Central memory CD8-positive, alpha-beta T cell (primary cell): ENCODE measurements at places on chromosomes 5 and 9.

DNA sequence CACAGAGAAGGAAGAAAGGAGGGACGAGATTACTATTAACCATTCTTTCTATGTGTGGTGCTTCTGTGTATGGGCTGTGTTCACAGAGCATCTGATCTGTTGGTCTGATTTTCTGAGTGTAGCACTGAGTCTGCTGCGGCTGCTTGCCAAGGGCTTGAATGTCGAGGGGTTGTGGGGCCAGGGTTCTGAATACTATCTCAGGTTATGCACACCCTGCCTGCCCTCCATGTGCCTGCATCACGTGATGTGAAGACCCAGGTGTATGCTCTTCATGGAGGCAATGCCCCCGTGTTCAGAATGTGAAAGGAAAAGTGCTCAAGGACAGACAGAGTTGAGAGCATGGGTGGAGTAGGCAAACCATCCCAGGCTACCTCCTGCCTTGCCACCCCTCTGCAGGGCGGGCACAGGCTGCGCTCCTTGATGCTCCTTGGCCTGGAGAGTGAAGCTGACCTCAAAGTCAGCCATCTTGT is 254.9 kb downstream of the FANCC start:
- no peak for DNase-seq

GRCh38 chr9:110828264-110828663 is 159.7 kb downstream of the MUSK start:
- no peak for DNase-seq

DNA sequence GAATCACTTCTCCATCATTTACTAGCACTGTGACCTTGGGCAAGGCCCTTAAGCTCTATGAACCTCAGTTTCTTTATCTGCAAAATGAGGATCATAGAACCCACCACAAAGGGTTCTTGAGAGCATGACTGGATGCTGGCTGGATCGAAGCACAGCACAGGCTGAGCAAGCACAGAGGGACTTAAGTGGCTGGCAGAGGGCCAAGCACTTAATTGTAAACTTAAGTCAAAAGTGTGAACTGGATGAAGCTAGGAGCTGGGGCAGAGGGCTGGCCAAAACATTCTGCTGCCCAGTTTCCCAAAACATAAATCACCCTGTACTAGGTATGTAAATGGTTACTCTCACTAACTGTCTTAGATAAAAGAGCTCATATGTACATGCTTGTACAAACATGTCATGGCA is 112.3 kb upstream of the WWC1 start:
- DNase-seq: no peak

- no peak for DNase-seq
Observed at GRCh38 chr5:39368116-39368515, 3.8 kb upstream of the C9 start.

- DNase-seq: no peak
Observed at GRCh38 chr5:126462239-126463014, 39.2 kb downstream of the GRAMD2B start.

DNA sequence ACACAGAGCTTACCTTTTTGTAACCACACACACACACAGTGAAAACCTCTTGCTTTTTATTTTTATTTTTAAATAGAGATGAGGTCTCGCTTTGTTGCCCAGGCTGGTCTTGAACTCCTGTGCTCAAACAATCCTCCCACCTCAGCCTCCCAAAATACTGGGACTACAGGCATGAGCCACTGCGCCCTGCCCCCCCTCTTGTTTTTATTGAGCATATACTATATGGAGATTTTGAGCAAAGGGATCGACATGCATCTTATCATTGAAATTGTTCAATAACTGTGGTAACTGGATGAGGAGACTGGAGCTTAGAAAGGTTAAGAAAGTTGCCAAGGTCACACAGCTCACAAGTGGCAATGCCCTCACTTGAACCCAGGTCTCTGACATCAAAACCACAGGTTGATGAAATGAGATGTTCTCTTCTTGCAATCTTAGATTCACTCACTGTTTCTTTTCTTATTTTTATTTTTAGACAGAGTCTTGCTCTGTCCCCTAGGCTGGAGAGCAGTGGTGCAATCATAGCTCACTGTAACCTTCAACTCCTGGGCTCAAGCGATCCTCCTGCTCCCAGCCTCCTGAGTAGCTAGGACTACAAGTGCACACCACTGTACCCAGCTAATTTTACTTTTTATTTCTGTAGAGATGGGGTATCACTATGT is 26.8 kb upstream of the STXBP1 start:
- DNase-seq: no peak

DNA sequence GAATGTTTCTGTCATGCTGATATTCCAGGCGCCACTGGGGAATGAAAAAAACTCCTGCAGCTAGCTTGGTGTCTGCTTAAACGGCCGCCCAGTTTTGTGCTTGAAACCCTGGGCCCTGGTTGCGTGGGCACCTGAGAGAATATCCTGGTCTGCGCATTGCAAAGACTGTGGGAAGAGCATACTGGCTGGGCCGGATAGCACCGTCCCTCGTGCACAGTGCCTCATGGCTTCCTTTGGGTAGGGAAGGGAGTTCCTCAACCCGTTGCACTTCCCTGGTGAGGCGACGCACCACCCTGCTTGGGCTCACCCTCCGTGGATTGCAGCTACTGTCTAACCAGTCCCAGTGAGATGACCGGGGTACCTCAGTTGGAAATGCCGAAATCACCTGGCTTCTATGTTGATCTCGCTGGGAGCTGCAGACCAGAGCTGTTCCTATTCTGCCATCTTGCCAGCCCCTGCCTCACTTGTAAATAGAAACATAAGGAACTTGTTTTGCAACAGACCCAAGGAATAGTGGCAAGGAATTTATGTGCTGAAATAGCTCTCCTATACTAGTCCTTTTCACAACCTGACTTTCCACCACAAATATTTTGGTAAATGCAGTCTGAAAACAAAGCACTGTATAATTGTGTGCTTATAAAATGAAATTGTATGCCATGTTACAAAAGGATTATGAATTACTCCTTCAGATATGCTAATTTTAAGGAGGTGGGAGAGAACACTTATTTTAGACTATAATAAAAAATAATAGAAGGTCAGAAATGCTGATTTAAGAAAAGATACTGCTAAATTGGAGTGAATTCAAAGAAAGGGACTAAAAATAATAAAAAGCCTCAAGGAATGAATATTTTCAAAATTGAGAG is 90.3 kb downstream of the ADAMTSL1 start:
- no peak for DNase-seq

DNA sequence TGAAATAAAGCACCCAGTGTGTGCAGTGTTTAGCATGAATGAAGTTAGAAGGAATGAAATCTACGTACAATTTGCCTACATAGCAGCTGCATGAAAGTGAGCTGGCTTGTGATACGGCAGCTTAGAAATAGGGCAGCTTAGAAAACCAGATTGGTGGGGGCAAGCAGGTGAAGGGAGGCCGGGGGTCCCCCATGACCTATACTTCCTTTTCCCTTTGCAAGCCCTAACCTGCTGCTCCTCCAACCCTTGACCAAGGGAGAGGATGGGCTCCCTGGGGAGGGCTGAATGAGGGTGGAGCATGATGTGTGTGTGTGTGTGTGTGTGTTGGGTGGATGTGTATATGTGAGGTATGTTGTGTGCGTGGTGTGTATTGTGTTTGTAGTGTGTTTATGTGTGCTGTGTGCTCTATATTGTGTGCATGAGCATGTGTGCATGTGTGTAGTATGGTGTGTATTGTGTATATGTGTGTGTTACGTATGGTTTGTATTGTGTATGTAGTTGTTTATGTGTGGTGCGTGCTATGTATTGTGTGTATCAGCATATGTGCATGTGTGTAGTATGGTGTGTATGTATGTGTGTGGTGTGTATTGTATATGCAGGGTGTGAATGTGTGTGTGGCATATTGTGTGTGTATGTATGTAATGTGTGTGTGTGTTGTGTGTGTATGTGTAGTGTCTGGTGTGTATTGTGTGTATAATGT is 72.1 kb downstream of the TENT4A start:
- no peak for DNase-seq

DNA sequence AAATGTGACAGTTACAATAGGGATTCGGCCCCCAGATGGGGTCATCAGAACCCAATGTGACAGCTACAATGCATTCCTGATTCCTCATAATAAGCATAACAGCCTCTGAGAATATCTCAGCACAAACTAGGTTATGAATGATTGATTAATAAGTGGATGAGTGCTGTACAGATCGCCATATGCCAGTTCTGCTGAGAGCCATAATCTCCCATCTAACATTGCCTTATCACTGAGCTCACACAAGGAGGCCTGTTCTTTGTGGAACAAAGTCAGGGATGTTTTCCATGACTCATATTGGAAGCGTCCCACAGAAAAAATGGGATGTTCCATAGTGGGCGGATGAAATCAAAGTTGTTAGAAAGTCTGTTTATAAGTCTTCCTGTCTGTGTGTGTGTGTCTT is 89.6 kb downstream of the KIF4B start:
- DNase-seq: no peak

DNA sequence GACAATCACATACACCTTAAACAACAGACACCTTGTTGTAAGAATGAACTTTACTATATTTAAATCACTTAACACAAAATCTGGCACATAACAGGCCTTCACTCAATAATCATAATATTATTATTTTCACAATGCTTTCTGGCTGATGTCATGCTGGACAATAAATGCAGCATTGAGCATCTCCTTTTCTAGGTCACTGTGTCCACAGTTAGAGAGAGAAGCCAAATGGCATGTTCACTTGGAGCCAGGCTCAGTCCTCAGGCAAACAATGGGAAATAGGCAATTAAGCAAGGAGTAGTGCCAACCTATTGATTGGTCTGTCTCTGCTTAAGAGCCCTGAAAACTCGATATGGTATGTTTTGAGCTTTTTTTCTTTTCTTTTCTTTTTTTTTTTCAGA is 50.6 kb upstream of the KLF4 start:
- no peak for DNase-seq

DNA sequence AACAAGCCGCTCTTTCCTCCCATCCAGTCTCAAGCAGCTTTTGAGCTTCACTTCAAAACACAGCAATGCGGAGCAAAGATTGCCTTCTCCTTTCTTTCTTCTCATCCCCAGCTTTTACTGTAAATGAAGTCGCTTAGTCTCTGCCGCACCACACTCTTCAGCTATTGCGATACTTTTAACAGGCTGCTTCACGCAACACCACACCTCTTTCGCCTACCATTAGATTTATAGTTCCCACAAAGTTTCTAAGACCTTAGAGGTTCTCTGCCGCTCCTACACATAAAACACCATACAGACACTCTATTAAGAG is 711 bp downstream of the PGGT1B start:
- DNase-seq: no peak

GRCh38 chr5:1201327-1202025 is at the start of gene SLC6A19:
SLC6A19 (plus strand) TSS chr5:1201595; CDS start chr5:1201651, 56 bp downstream.
- no peak for DNase-seq

GRCh38 chr5:35103637-35104299 is 56.0 kb upstream of the AGXT2 start:
- no peak for DNase-seq

- no peak for DNase-seq
Observed at GRCh38 chr5:108312258-108312657, 69.6 kb downstream of the FBXL17 start.

DNA sequence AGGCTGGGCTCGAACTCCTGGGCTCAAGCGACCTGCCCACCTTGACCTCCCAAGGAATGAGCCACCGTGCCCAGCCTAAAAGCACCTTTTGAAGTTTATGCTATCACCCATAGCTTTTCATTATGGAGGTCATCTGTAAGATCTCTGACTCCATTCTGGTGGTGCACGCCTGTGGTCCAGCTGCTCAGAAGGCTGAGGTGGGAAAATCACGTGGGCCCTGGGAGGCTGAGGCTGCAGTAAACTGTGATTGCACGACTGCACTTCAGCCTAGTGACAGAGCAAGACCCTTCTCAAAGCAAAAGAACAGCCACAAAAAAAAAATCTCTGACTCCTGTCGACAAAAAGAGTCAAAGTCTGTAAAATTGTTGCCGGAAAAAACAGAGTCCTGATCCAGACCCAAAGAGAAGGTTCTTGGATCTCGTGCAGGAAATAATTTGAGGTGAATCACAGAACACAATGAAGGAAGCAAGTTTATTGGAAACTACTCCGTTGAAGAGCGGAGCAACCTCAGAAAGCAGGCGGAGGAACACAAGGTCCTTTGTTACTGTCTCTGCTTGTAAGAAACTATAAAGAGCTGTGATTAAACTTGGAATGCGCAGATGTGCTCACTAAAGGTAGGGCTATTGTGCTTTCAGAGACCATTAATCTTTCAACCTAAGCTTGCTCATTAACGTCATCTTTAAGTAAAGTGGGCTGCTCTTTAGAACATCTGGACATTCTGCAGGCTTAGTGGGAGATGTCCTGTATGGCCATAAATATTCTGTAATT is 2.0 kb upstream of the HAUS6 start:
- no peak for DNase-seq

DNA sequence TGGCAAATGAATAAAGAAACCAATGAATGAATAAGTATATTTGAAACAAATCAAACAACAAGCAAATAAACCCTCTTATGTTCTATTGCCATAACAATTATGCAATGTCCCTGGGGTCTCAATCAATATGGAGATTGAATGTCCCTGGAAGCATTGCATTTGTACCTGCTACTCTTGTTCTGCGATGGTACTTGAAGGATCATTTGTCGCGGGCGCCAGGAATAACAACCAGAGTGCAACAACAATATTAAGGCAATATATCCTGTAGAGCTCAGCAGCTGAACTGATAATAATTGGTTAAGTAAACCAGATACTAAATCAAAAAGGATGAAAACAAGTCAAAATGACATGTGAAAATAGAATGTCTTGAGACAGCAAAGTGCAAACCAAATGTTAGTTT is 1001.9 kb upstream of the NUDT12 start:
- no peak for DNase-seq

DNA sequence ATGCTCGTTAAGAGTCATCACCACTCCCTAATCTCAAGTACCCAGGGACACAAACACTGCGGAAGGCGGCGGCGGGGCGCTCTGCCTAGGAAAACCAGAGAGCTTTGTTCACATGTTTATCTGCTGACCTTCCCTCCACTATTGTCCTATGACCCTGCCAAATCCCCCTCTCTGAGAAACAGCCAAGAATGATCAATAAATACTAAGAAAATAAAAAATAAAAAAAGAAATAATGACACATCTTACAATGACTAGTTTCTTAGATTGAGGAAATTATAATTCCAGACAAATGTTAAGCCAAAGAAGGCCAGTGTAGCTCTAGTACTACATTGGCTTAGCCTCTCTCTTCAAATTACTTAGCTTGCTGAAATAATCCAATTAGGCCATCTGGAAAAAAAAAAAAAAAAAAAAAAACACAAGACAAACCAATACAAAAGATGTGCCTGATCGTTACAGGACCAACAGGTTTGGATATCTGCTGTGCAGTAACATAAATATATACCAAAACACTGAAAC is 58.0 kb downstream of the ANXA2R start:
- no peak for DNase-seq

DNA sequence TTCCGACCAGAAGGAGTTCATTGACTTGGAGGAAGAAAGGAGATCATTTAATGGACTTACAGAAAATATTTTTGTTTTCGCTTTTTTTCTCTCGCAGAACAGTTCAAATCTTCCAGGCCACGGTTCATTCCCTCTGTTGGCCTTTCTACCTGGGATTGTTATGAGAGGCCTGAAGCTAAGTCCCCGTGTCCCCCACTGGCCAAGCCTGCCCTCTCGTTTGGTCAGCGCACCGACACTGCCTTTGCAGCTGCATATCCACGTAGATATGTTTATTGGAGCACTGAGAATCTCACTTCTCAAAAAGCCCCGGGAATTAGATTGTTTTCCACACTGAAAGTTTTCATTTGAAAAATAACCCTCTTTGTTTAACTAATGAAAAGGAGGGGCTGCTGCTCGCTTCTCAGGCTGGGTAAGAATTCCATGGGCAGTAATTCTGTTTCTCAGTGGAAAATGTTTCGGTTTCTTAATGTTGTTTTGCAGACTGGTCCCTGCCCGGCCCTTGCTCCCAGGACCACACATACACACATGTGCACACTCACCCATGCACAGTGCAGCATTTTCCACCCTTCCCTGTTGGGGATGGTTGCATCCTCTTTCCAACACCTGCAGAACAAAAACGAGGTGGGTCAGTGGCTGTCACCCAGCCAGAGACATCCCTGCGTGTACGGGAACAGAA is 655.7 kb downstream of the BNC2 start:
- no peak for DNase-seq
